CD4-positive, alpha-beta memory T cell (primary cell): ENCODE measurements at places on chromosomes 4 and X. TPM values are rescaled to one million over a fixed set of nuclear protein-coding genes. Genes with fewer than 3 reads are reported as not detected.

Gene TSPAN5
- 17.4 TPM for total RNA-seq

Gene CCSER1
- total RNA-seq = 1.7 TPM

Gene UGT8
- total RNA-seq = 0.17 TPM

Gene CORIN
- 1.1 TPM for total RNA-seq

Gene ADRA2C
- not detected for total RNA-seq

Gene AREG
- total RNA-seq = 0.44 TPM

Gene IL9R
- total RNA-seq = 22.9 TPM

Gene PLXNB3
- not detected for total RNA-seq

DNA sequence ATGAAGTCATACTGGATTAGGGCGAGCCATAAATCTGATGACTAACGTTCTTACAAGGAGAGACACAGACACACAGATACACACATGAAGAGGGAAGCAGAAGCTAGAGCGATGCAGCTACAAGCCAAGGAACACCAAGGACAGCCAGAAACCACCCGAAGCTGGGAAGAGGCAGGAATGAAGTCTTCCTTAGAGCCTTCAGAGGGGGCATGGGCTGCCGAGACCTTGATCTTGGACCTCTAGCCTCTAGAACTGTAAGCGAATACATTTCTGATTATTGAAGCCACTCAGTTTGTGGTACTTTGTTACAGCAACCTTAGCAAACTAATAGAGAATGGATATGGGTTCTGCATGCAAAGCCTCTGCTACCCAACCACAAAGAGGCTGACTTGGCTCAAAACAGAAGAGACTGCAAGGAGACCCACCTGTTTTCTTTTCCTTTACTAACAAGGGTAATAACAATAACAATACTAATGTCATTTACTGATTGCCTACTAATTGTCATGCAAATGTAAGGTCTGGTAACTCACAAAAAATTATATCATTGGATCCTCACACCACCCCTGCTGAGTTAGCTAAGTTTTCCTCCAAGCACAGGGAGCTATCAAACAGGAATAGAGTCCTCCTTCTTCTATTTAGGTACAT lies 10.1 kb upstream of the LDB2 start:
- DNase-seq = no peak

DNA sequence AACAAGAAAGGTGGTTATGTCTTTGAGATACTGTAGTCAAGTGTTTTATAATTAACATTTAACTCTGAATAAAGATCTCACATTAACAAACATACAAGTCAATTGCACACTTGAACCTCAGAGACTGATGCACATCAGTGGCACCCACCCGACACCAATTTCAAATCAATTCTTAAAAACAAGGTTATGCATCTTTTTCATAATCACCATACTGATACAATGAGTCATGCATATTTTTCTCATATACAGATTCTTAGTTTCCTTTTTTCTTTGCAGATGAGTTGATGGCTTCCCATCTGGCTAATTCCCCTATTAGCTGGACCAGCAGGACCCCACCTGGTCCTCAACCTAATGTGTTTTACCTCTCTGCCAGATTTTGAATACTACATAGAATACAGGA lies 136.2 kb upstream of the RPL34 start:
- DNase-seq = no peak

DNA sequence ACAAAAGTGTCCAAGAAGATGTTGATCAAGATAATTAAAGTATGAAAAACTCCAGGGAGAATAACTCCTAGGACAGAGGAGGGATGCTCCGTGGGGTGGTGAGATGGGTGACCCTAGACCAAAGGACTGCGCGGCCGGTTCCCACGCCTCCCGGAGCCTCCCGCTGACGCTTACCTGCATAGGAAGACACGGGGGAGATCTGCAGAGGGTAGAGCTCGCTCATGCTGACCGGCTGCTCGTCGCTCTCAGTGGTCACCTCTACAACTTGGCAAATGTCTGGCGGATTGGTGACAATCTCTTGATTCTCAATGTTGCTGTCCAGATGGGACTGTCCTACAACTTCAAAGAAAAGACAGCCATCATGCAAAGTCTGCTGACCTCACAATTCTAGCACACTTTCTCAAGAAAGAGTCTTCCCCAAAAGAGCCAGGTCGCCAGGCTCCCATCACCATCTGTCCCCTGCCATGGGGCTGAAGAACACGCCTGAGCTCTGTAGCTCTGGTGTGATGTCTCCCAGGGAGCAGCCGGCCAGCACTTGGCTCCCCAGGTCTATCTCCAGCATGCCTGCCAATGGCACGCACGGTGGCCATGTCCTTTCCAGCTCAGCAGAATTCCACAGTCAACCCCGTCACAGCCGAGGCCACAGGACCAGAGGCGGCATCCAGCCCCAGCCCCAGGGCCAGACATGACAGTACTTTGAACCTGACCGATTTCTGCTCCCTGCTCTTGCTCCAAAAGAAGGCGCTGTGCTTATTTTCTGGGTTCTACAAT lies 75.4 kb downstream of the IRF2 start:
- no peak for DNase-seq

- DNase-seq = no peak
These were observed 102.2 kb upstream of the EGFL6 start for GRCh38 chrX:13467243-13467642.

DNA sequence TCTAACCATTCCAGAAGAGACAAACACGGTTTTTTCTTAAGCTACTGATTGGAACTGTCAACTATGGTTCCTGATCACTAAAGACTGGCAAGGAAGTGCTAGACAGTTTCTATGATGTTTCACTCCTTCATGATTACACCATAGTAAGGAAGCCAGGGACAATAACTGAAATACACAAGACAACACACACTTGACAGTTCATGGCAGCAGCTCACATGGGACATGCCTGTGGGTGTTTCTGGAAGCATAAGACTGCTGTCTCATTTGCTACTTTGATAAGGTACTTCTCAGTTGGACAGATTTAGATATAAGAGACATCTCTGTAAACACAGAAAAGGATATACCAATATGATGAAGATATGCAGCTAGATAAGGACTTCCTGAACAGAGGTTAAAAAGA lies 8.3 kb upstream of the IRAK1 start:
- DNase-seq = no peak

- DNase-seq = no peak
These were observed 493 bp upstream of the UCHL1 start for GRCh38 chr4:41256131-41256739.

- no peak for DNase-seq
These were observed 109.2 kb downstream of the CLNK start for GRCh38 chr4:10575414-10575813.

GRCh38 chr4:121829511-121829910 lies 5.8 kb upstream of the CCNA2 start:
- DNase-seq = no peak

- DNase-seq = no peak
These were observed 21.5 kb downstream of the RWDD4 start for GRCh38 chr4:183637461-183637860.

DNA sequence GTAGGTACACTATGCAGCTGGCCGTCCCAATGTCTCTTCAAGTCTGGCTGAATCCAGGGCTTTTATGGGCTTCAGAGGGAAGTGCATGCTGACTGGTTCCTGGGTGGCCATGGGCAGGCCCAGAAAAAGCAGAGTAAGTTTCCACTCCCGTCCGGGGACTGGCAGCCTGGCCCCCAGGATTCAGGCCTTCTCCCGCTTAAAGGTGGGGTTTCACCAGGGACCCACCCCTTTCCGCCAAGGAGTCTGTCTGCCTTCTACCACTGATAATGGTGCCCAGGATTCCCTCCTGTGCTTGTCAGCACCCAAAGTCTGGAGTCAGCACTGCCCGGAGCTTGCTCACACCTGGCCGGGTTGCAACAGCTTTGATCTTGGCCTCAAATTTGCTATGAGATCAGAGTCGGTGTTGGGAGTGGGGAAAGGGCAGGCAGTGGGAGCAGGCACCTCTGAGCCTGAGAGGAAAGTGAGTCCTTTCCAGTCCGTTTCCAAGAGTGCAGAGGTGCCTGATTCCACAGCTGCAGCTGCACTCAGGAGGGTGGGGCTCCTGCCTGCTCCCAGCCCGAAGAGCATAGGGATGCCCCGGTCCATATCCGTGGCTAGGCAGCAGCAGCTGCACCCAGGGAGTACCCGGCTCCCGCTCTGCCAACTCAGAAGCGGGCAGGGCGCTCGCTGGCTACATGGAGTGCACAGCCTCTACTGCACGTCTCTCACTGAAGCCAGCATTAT lies 1344.3 kb upstream of the ADGRL3 start:
- DNase-seq = no peak

DNA sequence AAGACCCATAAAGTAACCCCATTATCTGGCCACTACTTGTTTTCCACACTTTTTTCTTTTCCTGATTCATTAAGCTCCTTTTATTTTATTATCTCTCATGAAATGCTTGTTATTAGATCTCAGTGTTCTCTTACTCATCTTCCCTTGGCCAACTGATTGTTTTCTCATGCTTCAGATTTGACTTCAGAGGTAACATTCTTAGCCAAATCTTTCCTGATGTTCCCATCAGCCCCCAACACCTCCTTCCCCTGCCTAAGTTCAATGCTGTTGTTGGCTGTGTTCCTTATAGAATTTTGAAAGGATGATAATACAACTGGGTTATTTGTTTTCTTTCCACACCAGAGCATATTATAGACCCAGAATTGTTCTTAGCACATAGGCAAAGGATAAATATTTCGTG lies 75.6 kb downstream of the BMPR1B start:
- no peak for DNase-seq

- no peak for DNase-seq
These were observed 127.3 kb downstream of the PHKA2 start for GRCh38 chrX:18856645-18856997.

- no peak for DNase-seq
These were observed 454 bp downstream of the BTC start for GRCh38 chr4:74793757-74794381.

DNA sequence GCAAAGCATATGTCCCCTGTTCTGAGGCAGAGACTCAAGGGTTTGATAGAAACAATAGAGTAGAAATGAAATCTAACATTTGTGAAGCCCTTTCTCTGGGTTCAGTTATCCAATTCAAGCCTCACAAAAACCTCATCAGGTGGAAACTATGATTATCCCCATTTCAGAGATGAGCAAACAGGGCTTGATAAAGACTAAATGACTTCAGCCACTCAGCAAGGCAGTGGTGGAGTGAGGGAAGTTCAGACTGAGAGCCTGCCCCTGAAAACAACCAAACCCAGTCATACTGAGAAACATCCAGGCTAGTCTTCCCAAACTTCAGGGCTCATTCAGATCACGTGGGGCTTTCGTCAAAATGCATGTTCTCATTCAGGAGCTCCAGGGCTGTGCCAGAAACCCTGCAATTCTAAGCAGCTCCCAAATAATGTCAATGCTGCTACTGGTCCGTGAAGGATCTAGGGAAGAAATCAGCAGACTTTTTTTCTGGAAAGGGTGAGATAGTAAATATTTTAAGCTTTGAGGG lies 109.6 kb upstream of the KIT start:
- no peak for DNase-seq

DNA sequence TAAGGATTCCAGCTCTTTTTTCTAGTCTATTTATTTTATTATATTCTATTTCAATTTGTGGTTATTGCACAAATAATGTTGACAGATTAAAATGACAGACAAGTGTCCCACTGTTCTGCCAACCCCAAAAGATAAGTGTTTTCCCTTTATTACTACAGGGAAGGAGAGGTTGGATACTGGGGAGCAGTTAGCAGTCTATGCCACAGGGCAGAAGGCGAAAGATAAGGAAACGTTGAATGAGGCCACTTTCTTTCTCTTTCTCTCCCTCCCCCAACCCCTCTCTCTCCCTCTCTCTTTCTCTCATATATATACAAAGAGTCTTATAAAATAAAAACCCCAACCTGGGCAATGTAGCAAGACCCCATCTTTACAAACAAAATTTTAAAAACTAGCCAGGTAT lies 31.6 kb downstream of the SLC9A6 start:
- DNase-seq = no peak

DNA sequence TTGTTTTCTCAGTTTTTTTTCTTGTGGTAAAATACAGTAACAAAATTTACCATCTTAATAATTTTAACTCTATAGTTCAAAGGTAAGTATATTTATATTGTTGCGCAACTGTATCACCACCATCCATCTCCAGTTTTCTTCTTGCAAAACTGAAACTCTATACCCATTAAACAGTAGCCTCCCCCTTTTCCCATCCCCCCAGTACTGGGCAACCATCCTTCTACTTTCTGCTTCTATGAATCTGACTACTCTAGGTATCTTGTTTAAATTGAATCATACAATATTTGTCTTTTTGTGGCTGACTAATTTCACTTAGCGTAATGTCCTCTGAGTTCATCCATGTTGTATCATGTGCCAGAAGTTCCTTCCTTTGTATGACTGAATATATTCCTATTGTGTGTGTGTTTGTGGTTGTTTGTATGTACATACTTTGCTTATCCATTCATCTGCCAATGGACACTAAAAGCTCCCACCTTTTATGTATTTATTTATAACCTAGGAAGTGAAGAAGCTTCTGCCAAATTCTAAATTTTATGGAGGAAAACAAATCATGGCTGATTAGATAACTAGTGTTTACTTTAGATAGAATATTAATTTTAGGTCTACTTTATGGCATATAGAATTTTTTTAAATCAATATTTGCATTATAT lies 10.0 kb downstream of the ABHD18 start:
- DNase-seq = no peak

DNA sequence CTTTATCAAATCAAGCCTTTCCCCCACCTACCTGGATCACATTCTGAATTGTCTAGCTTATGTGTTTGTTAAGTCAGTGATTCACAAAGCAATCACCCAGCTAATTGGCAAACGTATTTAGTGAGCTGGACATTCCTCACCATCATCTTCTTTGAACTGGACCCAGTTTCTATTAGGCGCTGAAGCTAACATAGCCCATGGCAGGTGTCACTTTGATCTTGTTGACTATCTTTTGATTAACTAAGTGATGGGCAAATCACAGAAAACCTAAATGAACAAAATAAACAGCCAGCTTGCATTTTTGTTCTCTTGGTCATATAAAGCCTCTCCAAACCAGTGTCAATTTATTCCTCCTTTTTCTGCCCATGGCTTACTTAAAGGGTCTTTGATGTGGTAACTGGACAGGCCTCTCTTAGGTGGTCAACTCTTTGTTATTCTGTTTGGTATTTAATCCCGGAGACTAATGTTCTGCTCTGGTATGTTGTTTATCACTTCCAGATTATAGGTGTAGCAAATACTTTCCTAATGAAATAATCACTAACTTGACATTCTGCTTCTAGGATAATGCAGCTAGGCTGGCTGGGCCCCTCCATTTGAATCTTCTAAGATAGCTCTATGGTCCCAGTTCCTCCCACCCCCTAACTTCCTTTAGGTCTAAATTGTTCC lies 105.3 kb upstream of the SMIM10 start:
- DNase-seq = no peak

GRCh38 chr4:158856852-158857251 lies 88.0 kb downstream of the FNIP2 start:
- DNase-seq = peak; percentile 27

GRCh38 chrX:150731795-150732194 lies 38.6 kb downstream of the MTMR1 start:
- DNase-seq = no peak
